ENCODE measurements at places on chromosomes 16 and 17.

- DNase-seq: no peak
These were observed 100.7 kb downstream of the CYLD start for GRCh38 chr16:50842589-50842988.

GRCh38 chr16:84851192-84852127 is 31.7 kb downstream of the CRISPLD2 start:
- DNase-seq: no peak

DNA sequence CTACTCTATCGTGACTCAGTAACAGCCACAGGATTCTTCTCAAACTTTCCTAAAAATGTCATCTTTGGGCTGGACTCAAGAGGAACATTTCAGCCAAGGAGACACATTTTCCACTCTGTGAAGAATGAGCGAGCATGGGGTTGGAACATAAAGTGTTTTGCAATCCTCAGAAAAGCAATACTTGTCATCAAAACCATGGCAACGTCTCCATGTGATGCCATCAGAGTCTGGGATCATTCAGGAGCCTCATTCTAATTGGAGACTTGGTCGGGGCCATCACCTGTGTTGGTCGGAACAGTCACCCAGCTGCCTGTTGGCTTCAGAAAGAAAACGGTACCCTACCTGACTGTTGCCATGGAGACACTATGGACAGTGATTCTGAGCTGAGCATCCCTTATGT is 25.5 kb downstream of the MYOCD start:
- peak; percentile 23 for DNase-seq

DNA sequence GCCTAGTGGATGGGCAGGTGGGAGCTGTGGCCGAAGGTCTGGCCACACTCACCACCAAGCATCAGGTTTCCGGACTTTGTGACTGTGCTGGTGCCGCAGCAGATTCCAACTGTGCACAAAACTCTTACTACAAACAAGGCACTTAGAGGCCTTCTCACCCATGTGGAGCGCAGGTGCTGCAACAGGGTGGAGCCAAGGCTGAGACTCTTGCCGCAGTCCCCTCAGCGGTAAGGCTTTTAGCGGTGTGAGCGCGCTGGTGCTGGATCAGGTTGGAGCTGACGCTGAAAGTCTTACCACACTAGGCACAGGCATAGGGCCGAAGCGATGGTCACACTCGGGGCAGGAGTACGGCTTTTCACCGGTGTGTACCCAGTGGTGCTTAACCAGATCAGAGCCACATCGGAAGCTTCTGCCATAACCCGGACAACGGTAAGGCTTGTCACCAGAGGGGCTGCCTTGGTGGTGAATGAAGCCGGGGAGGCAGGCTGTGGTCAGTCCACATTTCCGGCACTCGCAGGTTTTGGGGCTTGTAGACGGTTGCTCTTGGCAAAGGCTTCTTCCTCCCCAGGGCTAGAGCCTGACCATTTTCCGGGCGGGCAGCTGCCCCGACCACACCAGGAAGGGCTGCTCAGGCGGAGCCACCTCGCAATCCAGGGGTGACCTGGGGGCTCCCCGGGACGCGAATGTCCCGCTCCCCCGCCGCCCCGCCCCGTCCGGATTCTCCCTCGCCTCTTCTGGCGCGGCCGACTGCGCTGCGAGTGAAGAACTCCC is 1.0 kb upstream of the ARMC5 start:
- no peak for DNase-seq

GRCh38 chr16:86224126-86224525 is 286.2 kb upstream of the FOXF1 start:
- no peak for DNase-seq

DNA sequence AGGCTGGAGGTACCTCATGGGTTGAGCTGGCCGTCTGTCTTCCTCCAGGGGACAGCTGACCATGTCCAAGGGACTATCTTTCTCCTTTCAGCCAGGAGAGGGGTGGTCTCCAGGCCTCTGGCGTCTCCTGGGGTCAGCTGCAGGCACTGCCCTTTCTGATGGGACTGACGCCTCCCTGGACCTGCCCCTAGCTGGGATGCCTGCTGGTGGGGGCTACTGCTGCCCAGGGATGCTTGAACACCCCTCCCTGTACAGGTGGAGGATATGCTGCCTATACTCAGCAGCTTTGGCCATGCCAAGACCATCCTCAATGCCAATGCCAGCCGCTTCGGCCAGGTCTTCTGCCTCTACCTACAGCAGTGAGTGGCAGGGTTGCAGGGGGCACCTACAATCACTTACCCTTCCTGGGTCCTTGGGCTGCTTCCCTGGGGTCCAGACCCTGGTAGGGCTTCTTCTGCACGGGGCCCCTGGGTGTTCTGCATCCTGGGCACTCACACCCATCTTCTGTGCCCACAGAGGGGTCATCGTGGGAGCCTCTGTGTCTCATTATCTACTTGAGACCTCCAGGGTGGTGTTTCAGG is 4.2 kb downstream of the MYO15B start:
- DNase-seq: no peak

GRCh38 chr16:70723740-70724145 is 37.9 kb upstream of the MTSS2 start:
- no peak for DNase-seq

DNA sequence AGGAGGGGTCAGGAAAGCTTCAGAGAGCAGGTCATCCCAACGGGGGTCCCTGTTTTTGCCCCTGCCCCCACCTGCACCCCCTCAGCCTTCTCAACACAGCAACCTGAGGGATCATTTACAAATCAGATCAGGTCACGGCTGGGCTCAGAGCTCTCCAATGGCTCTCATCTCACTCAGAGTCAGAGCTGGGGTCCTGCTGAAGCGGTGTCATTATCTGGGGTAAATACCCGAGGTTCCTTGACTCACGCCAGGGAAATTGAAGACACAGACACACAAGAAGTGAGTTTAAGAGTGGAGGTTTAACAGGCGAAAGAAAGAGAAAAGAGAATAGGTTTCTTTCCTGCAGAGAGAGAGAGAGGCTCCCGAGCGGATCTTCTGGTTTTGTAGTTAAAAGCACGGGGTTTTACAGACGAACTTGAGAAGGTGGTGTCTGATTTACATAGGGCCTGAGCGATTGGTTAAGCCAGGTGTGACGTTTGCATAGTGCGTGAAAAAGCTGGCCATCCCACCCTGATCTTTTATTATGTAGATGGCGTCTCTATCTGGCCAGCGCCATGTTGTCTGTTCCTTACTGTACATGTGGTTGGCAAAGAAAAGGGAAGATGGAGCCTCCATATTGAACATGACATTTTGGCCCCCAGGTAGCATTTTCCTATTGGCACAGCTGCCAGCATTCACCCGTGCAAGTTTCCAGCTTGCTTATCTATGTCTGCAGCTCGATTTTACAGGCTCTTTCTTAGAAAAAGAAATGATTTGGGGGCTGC is 51.4 kb downstream of the WSB1 start:
- peak; percentile 75 for DNase-seq

DNA sequence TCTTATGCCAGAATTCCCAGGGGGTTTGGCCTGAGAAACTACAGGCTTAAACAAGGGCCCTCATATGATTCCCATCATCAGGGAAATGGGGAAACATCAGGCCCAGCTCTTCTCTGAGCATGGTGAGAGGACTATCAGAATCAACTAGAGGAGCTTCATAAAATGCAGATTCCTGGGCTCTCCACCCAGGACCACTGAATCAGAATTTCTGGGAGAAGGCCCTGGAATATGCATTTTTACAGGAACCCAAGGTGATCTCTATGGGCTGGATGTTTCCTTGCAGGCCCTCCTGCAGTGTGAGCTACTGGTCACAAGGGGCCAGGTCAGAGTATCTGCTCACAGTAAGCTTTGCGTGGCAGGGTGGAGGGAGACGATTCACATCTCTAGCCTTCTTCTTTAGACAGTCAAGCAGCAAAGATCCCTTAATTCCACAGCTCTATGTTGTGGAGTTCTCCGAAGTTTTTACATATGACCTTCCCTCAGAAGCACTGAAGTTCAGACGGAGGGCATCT is 38.8 kb upstream of the HOXB13 start:
- DNase-seq: no peak

- no peak for DNase-seq
These were observed at the start of gene DLX3 for GRCh38 chr17:49995055-49995738. Gene DLX3 (minus strand): TSS chr17:49995224. CDS start chr17:49994998, 226 bp downstream.

- peak; percentile 50 for DNase-seq
These were observed at the start of gene CACNG4 for GRCh38 chr17:66963909-66964771. Gene CACNG4 (plus strand): TSS chr17:66964707. CDS start chr17:66964912, 205 bp downstream.

- DNase-seq: no peak
These were observed 6.4 kb upstream of the CCDC182 start for GRCh38 chr17:57751348-57751971.

DNA sequence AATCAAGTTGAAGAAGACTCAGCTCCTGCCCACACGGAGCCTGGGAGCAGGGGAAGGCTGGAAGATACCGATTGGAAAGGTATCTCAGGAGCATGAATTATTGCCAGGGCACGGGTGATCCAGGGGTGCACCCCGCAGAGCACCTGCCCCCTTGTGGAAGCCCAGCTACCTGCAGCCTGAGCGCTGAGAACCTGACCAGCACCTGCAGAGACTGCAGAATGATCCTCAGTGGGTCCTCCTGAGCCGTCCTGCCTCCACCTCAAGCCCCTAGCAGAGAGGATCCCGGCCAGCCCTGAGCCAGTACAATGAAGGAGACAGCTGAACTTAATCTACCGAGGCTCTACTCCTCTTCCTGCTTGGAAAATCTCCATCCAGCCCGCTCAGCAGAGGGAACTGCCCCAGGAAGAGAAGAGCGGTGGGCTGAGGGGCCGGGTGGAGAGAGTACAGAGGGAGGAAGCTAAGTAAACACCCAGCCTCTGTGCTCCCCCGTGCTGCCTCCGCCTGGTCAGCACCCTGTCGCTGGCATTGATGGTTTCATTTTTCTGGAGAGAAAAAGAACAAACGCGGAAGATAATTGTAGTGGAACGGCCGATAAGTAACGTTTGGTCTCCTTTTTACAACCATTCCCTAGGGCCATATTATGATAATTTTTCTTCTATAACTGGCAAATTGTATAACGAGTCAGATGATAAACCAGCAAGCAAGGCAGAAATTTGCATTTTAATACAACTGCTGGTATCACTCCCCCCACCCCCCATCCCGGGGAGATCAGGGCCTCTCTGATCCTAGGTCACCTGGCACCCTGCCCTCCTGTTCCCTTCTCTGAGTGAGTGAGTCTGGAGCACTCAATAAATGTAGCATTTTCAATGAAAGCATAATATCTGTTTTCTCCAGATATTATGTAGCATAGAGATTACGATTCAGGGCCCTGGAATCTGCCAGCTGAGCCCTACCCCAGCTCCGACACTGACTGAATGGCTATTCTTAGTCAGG is 204.5 kb upstream of the RPL38 start:
- DNase-seq: no peak

GRCh38 chr16:56363781-56364565 is 61.4 kb downstream of the AMFR start:
- DNase-seq: no peak

DNA sequence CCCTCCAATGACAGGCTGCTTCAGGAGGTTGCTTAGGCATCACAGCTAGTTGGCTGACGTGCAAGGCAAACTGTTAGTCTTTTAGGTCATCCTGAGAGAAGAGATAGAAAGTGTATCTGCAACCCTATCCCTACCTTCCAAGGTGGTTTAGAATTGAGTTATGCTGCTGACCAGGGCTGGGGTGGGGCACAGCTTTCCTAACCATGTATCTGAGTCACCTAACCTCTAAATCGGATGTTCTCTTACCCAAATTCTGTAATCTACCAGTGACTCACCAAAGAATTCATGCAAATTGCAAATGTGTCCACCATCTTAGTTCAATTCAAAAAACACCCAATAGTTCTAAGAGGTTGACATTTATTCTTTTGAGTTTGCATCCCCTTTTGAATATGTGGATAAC is 107.2 kb upstream of the DYNLRB2 start:
- no peak for DNase-seq

GRCh38 chr17:72268431-72268830 is 147.6 kb downstream of the SOX9 start:
- DNase-seq: no peak

DNA sequence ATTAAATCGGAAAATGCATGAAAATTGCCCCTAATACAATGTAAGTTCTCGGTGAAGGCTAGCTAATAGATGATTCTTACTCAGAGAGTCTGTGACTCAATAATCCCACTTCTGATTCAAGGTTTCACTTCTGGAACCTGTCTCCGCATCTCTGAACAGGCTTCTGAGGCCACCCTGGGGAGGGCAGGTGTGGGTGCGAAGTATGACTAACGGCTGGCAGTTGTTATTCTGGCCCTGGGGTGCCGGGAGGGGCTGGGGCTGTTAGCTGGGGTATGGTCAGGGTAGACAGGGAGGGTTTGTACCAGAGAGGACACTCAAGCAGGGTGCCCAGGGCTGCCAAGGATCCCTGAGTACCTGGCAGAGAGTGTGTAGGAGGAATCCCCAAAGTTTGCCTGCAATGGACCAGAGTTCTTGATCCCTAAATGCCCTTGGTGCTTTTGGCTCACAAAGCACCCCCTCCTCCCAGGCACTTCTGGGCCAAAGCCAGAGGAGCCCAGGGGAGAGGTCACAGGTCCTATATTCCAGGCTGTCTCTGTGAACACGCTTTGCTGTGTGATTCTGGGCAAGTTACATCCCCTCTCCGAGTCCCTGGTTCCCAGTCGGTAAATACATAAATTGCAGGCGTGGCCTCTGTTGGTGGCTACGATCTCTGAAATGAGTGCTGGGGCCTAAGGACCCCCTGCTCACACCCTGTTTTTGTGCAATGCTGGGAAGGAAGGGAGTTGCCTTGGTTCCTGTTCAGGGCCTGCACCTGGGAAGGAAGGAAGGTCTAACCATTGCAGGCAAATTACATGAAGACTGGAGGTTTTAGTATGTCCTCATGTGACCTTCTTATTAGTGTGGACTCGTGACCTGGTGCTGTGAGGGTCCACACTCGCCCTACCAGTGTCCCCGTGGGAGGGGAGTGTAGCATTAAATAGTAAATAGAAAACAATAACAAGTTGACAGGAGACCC is 49.9 kb upstream of the CPNE2 start:
- DNase-seq: no peak

DNA sequence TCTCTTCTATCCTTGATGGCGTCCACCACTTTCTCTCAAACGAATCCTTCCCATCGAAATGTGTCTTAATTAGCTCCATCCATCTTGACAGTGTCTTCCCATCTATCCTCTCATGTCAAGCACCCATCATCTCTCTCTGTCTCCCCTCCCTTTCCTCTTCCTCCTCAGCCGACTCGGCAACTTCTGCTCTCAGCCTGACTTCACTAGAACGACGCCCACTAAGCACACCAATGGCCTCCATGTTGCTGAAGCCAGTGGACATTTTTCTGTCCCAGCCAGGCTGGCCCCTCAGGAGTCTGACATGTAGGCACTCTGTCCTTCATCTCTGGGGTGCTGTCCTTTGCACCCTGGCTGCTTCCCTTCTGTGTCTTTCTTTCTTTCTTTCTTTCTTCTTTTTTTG is 2.5 kb upstream of the SPATA20 start:
- no peak for DNase-seq

DNA sequence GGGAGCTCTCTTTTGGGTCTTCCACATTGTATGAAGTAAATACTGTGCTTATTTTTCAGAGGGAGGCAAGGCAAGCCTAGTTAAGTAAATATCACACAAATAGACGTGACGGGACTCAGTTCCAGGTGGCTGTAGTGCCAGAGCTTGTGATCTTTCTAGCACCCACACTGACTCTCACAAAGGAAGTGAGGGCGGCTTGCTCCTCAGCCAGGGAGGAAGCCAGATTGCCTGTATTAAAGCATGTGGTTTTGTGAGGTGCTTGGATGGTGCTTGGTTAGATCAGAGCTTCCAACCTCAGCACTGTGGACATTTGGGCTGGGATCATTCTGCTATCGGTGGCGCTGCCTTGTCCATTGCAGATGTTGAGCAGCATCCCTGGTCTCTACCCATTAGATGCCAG is 80.1 kb downstream of the VAT1L start:
- DNase-seq: no peak
